DMS 273 treated with DMSO at 0.1 percent for 48 hours (cell line): ENCODE measurements at places on chromosomes 1 and 21.

- no peak for DNase-seq
Measured at GRCh38 chr21:42112857-42113256, 41.7 kb downstream of the UMODL1 start.

- no peak for DNase-seq
Measured at GRCh38 chr1:245585252-245585959, 430.6 kb downstream of the KIF26B start.

GRCh38 chr21:36705679-36706481 lies 7.0 kb downstream of the SIM2 start:
- DNase-seq = no peak

DNA sequence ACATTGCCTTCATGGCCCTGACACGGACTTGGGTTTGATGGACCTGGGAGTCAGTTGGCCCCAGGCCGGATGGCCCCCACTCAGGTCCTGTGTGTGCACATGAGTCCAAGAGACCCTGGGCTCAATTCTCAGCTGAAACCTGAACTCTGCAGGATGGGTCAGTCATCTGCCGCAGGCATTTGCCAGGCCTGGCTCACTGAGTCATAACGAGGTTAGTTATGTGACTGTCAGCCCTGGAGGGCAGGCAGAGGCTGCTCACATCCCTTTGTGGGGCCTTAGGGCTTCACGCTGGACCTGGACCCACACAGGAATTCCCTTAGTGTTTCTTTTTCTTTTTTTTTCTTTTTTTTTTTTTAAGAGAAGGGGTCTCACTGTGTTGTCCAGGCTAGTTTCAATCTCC lies 46.5 kb downstream of the PSMG1 start:
- DNase-seq = no peak

- DNase-seq = peak; percentile 97
Measured at GRCh38 chr1:187842406-187843165, 1013.8 kb downstream of the PLA2G4A start.
